ENCODE measurements at places on chromosomes 11 and 22.

- peak; percentile 81 for ATAC-seq
Observed at GRCh38 chr11:95790123-95790932, at the start of gene CEP57. CEP57 (plus strand) TSS chr11:95790498; CDS start chr11:95790699, 201 bp downstream.

DNA sequence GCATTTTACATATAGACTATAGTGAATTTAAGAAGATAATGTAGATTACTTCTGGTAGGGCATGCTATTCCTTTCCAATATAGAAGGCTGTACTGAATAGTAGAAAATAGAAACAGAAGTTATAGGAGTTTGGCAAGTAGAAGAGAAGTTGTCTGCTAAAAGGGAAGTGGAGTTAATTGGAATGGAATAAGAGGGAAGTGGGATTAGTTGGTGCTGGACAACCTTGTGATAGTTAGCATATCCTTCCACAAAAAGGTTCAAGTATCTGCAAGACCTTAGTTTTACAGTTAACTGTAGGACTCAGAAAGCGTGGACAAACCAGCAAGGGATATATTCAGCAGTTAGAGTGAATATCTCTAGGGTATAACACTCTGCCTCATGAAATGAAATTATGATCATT, 185.5 kb downstream of the SWAP70 start:
- no peak for ATAC-seq

DNA sequence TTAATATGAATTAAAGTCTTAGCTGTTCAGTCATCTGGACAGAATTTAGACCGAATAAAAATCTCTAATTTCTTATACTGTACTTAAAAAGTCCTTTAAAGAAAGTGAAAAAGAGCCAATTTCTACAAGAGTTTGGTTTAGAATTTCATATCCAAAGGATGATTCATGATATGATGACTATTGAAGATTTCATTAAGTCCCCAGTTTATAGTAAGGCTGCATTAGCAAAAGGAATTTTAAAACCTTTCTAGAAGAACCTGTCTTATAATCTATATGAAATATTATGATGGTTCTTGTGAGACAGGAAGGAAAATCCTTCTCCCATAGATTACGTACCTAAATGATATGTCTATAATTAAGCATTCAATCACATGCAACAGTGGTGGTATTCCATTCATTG, 34.8 kb downstream of the TSG101 start:
- peak; percentile 51 for ATAC-seq

- ATAC-seq = no peak
Observed at GRCh38 chr11:75777461-75778110, 9.0 kb downstream of the DGAT2 start.

DNA sequence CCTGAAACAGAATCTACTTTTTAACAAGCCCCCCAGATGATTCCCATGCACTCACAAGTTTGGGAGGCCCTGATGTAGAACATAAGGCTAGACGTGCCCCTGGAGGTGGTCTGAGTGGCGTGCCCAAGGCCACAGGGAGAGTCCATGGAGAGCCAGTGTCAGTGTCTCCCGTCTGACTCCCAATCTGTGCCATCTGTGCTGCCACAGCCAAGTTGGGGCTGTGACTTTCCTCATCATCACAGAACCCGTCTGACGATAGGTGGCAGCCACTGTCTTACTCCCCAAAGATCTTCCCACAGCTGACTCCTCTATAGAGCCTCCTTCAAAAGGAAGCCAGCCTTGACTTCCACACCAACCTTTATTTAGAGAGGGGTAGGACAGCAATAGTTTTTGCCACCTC, 470.5 kb downstream of the SOX6 start:
- no peak for ATAC-seq

DNA sequence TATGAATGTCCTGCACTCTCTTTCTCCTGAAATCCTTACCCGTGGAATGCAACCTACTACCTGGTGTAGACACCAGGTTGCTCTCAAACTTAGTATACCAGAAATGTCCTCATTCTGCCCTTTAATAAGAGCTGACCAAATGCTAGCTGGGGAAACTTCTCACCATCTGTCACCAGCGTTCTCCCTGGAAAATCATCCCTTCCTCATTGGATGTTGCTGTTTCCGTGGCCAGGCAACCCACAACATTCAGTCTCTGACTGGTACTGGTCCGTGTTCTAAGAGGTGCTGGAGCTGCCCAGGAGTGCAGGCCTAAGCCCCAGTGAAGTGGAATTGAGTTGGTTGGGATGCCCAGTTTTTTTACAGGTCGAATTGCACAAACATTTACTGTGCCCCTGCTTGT, 40.7 kb upstream of the RAB1B start:
- no peak for ATAC-seq

- no peak for ATAC-seq
Observed at GRCh38 chr11:119909077-119909476, 180.1 kb upstream of the NECTIN1 start.

GRCh38 chr11:88203604-88204003, 28.4 kb upstream of the RAB38 start:
- ATAC-seq = no peak

- no peak for ATAC-seq
Observed at GRCh38 chr22:25453557-25453956, 110.9 kb upstream of the GRK3 start.

DNA sequence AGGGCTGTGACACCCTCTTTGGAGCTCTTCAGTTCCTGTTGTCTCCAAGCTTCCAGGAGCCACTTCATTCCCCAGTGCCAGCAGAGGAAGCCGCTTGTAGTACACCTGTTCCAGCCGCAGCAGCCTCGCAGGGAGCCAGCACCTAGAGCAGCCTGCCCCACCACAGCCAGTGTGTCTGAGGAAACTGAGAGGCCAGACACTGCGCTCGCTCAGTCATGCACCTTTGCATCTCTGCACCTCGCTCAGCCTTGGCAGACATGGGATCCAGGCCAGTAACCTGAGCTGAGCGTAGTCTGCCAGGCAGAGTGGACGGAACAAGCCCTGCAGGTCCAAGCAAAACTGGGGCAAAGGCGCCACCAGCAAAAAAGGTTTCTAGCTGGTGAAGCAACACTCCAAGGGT, 1072.1 kb downstream of the JRKL start:
- no peak for ATAC-seq

- no peak for ATAC-seq
Observed at GRCh38 chr22:42645341-42645937, 3.8 kb downstream of the CYB5R3 start.
